ENCODE measurements at places on chromosomes 1 and 21.

DNA sequence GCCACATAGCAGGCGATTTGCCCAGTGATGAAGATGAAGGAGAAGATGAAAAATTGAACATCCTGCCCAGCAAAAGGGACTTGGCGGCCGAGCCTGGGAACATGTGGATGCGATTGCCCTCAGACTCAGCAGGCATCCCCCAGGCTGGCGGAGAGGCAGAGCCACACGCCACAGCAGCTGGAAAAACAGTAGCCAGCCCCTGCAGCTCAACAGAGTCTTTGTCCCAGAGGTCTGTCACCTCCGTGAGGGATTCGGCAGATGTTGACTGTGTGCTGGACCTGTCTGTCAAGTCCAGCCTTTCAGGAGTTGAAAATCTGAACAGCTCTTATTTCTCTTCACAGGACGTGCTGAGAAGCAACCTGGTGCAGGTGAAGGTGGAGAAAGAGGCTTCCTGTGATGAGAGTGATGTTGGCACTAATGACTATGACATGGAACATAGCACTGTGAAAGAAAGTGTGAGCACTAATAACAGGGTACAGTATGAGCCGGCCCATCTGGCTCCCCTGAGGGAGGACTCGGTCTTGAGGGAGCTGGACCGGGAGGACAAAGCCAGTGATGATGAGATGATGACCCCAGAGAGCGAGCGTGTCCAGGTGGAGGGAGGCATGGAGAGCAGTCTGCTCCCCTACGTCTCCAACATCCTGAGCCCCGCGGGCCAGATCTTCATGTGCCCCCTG is 3.3 kb downstream of the ZBTB18 start:
- DNase-seq, result no peak

- no peak for DNase-seq
Measured at GRCh38 chr1:39205781-39206464, 1.4 kb downstream of the MACF1 start.

GRCh38 chr1:150257624-150258585 is at the start of gene CA14:
TSS of gene CA14 (plus strand) at chr1:150257774. CDS start at chr1:150258129, 355 bp downstream.
- DNase-seq, result no peak

- peak; percentile 65 for DNase-seq
Measured at GRCh38 chr1:159959451-159959850, 5.4 kb upstream of the SLAMF9 start.

DNA sequence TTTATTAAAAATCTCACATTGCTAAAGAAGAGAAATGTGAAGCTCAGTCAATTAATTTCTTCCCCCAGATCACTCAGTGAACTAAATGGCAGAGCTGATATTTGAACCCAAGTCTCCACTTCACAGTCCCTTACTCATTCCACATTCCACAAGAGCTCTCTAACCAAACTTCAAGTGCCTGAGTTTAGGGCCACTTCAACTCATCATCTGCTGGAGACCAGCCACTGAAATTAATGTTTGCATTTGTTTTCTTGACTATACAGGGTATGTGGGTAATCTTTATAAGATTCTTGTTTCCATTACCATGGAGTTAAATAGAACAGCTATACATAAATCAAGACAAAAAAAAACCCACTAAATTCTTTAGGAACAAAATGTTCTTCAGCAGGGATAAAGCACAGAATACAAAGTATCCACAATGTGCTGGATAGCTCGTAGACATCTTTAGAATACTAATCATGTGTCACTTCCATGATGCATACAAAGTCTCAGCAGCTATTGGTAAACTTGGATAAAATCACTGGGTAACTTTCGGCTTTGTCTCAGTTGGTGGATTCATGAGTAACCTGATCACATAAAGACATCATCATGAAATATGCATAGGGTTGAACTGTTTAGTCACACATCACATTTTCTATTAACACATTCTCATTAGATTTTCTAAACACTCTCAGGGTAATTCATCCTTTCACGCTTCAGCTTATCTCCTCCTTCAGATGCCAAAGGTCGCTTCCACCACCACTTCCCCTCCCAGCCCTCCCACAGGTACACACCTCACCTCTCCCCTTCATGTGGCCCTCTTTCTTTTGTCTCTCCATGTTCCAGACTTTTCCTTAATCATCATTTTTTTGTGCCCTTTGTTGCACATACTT is 89.8 kb downstream of the LRRC53 start:
- no peak for DNase-seq

- DNase-seq, result no peak
Measured at GRCh38 chr1:89669441-89669840, 36.5 kb downstream of the LRRC8C start.

GRCh38 chr1:96329121-96329520 is 392.5 kb upstream of the PTBP2 start:
- peak; percentile 57 for DNase-seq

DNA sequence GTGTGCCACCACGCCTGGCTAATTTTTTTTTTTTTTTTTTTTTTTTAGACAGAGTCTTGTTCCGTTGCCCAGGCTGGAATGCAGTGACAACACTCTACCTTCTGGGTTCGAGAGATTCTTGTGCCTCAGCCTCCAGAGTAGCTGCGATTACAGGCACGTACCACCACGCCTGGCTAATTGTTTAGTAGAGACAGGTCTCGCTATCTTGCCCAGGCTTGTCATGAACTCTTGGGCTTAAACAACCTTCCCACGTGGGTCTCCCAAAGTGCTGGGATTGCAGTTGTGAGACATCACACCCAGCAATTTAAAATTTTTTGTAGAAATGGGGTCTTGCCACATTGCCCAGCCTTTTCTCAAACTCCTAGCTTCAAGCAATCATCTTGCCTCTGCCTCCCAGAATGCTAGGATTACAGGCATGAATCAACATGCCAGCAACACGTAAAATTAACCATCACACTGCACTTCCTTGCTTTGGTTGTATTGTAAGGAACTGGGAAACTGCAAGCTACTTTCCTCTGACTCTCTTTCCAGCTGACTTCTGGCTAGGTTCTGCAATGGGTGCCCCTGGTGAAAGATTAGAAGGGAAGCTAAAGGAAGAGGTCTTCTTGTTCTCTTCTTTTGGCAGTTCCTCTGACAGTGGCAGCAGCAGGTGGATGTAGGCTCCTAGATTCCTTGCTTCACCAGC is 13.9 kb upstream of the IL6R start:
- DNase-seq, result no peak

- no peak for DNase-seq
Measured at GRCh38 chr1:32859915-32860314, 10.8 kb downstream of the FNDC5 start.
